Adrenal gland (tissue), 19 donors: ENCODE measurements at places on chromosomes 5 and 9. TPM values are rescaled to one million over a fixed set of nuclear protein-coding genes. Genes with fewer than 3 reads are reported as not detected.
A peak's percentile ranks its signal among the peaks of the same experiment; 100 is the strongest.

GRCh38 chr9:134657666-134658377 is 16.2 kb downstream of the COL5A1 start:
- no peak for DNase-seq

GRCh38 chr9:25418974-25419373 is 259.3 kb downstream of the TUSC1 start:
- no peak for DNase-seq

DNA sequence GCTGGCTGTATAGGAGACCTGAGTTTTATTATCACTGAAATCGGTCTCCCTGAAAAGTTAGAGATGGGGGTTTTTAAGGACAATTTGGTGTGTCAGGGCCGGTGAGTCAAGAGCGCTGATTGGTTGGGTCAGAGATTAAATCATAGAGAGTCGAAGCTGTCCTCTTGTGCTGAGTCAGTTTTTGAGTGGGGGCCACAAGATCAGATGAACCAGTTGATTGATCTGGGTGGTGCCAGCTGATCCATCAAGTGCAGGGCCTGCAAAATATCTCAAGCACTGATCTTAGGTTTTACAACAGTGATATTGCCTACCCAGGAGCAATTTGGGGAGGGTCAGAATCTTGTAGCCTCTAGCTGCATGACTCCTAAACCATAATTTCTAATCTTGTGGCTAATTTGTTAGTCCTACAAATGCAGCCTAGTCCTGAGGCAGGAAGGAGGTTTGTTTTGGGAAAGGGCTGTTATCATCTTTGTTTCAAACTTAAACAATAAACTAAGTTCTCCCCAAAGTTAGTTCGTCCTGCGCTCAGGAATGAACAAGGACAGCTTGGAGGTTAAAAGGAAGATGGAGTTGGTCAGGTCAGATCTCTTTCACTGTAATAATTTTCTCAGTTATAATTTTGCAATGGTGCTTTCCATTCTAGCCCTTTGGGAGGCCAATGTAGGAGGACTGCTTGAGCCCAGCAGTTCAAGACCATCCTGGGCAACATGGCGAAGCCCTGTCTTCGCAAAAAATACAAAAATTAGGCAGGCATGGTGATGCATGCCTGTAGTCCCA is 31.6 kb upstream of the RFK start:
- DNase-seq = no peak

GRCh38 chr5:172845154-172845553 is 11.1 kb downstream of the ERGIC1 start:
- DNase-seq = peak; percentile 6

GRCh38 chr5:170591054-170591453 is 87.2 kb downstream of the KCNIP1 start:
- no peak for DNase-seq

The SHOC1 gene
- 8.2 TPM for total RNA-seq
